ENCODE measurements at places on chromosomes 7 and 10.

- no peak for DNase-seq
Measured at GRCh38 chr10:117148284-117148683, 10.2 kb upstream of the VAX1 start.

DNA sequence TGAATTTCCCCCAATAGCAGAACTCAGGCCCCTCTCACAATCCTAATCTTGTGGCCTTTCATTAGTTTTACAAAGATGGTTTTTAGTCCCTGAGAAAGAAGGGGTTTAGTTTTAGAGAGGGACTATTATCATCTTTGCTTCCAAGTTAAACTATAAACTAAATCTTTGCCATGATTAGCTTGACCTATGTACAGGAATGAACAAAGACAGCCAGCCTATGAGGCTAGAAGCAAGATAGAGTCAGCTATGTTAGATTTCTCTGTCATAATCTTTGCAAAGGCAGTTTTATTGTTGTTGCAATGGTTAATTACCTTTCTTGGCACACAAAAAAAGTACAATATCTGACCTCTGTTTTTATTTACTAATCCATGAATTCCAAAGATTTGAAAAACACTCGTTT is 19.1 kb downstream of the RNF133 start:
- DNase-seq = no peak

DNA sequence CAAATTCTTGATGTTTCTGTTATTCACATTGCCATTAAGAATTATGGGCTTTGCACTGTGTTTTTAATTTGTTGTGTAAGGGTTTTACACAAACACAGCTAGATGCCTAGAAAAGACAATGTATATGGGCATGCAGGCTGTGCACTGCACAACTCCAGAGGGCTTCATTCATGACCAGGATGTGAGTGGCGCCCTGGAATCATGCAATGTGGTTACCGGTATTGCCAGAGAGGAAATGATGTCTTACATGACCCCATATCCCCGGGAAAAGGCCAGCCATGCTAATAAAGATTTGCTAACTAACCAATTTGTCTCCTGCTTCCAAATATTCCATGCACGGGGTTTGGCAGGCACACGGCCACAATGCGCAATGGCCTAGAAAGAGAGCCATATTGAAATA is 16.9 kb downstream of the KCNMA1 start:
- no peak for DNase-seq

DNA sequence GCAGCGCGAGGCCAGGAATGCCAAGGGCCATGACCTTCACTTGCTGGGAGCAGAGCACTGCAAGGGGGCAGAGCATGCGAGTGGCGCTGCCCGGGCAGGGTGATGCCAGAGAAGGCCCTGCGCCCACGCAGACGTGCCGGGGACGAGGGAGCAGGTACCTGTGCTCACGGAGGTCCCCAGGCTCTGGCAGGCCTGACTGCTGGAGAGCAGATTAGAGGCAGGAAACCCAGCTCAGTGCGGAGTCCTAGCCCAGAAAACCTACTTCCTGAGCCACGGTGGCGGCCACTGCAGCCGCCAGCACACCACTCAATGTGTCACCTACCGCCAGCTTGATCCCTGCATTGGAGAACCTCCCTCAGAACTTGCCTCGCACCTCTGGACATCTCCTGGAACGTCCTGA is 148.4 kb downstream of the MAD1L1 start:
- no peak for DNase-seq

DNA sequence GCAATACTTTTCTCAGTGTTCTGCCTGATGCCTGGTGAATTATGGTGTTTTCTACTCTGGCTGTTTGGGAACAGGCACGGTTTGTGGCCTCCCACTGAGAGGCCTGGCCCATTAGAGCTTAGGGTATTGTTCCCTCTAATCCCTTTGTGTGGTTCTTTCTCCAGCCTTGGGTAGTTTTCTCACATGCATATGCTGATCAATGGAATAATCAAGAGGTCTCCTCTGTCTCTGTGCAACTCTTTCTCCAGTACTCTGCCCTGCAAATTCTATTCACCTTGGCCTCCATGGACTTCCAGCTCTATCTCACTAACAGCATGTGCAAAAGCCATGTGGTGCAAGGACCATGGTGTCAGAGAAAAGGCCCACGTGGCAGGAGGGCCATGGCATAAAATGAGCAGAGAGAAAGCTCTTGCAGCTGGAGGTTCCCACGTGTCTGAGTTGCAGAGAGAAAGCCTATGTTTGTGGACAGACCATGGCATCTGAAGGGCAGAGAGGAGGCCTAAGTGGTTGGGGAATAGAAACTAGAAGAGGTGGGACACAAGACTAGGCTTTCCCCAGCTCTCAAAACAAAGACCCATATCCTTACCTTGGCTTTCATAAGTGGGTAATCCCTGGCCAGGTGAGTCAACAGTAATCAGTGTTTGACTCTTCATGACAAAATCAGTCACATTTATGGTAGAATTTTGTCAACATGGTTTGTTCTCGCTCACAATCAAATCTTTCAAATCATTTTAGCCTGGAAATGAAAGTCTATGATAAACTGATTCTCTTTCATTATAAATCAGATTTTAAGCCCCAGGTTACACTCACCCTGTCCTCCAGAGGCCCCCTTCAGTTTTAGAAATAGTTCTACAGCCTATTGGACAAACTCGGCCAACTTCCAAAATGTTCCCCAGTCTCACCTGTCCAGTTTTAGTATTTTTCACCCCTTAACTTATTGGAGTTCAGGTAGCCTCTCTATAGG is 17.3 kb downstream of the OPALIN start:
- DNase-seq = no peak

DNA sequence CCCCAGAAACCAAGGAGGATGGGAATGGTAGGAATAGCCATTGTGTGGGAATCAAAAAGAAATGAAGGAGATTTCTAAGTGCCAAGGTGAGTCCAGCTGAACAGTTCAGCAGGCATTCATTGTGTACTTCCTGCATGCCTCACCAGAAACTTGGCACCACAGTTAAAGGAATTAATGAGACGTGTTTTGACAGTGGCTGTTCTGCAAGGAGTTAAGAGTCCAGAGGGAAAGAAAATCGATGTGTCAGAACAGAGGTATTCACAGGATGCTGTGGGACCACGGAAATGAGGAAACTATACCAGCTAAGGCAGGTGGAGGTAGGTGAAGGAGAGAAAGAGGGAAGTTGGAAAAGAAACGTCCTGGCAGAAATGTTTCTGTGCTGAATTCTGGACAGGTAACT is 78.1 kb downstream of the PRKCQ start:
- no peak for DNase-seq

DNA sequence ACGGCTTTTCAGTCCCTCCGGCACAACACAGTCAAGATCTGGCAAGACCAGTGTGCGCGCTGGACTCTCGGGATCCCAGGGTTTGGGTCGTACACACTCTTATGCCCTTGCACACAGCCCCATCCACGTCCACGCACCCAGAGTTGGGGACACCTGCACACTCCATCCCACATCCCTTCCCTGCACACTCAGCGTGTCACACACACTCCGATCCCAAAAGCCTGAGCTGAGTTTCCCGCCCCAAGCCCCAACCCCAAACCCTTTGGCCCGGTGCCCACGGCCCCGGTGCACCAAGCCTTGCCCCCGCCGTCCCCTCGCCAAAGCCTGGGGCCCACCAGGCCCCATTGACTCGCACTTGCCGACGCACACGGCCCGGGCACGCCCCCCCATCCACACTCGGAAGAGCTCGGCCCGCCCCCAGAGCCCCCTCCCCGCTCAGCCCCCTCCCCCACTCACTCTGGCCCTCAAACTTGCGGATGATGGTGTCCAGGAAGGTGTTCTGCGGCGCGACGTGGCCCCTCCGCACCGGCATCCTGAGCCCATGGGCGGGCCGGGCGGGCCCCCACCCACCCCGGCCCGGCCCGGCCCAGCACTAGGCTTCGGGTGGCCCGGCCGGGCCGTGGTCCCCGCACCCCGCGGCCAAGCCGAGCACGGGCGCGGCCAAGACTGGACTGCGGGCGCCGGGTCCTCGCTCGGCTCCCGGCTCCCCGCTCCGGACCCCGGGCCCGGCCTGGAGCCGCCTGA is 567 bp downstream of the KCNH2 start:
- DNase-seq = no peak

GRCh38 chr10:49596493-49596809 is 13.7 kb upstream of the SLC18A3 start:
- DNase-seq = no peak

DNA sequence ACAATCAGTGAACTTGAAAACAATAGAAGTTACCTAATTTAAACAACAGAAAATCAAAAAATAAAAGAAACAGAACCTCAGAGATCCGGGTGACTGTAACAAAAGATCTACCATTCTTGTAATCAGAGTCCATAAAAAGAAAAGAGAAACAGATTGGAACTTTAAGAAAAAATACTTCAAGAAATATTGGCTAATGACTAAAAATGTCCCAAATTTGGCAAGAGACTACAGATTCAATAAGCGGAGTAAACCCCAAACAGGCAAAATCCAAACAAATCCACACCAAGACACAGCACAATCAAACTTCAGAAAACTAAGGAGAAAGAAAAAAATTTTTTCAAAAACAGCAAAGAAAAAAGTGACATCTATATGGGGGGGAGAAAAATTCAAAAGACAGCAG is 15.1 kb downstream of the GSAP start:
- DNase-seq = no peak

DNA sequence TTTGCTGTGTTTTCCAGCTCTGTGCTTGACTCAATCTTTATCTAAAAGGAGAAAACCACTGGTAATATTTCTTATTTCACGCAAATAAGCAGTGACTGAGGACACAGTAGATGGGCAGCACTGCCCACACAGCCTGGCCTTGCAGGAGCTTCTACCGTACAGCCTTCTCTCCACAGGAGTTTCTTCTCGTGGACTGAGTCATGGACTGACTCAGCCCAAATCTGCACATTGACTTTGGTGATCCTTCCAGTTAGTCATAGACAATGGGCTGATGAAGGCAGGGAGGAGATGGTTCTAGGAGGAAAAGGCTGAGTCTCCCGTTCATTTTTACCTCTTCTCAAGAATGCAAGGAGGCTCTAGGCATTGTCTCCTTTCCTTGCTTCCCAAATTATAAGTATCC is 200.7 kb downstream of the RAPGEF5 start:
- DNase-seq = no peak

GRCh38 chr7:89133819-89134218 is 338.3 kb upstream of the TEX47 start:
- no peak for DNase-seq

DNA sequence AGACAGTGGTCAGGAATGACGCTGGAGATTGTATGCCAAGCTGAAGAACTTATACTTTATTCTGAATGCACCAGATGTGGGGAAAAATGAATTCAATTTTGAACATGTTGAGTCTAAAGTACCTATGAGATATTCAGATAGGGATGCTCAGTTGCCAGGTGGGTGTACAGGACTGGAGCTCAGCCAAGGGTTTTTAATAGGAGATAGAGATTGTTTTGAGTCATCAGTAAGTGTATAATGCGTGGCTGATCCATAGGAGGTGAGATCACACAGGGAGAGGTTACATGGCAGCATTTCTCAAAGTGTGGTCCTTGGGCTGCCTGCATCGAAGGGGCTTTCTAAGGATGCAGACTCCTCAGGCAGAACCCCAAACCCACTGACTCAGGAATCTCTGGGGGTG is 6.8 kb upstream of the HIPK2 start:
- DNase-seq = no peak

- DNase-seq = no peak
Measured at GRCh38 chr7:71480791-71481190, 348.8 kb downstream of the GALNT17 start.

DNA sequence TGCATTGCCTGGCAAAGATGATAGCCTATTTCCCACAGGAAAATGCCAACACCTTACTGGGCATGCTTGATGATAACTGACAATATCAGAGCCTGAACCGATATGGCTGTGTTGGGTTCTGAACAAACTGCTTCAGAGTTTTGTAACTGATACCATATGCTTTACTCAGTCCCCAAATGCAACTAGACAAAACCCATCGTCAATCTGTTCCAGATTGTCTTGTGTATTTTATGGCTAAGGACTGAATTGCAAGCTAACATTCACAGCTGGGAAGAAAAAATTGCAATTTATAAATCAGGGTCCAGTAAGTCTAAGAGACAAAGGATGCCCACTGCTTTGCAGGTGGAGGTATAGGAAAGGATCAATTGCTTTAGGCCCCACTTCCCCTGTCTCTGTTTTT is 116.8 kb upstream of the WNT16 start:
- no peak for DNase-seq

DNA sequence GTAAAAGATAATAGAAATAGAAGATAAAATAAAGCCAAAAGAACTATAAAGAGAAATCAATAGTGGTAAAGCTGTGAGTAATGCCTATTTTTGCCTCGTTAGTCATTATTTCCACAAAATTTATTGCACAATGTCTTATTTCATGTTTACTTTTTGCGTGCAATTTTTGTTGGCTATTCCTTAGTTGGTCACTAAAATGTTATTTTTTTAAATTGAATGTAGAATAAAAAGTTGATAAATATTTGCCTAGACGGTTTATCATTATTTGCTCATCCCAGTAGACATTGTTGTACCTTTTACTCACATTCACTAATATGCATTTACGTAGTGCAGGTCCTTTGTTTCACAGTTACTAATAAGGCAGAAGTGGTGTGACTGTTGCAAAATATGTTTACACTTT is 227.8 kb upstream of the BMPER start:
- no peak for DNase-seq

- no peak for DNase-seq
Measured at GRCh38 chr10:58932126-58932525, 244.3 kb upstream of the PHYHIPL start.

DNA sequence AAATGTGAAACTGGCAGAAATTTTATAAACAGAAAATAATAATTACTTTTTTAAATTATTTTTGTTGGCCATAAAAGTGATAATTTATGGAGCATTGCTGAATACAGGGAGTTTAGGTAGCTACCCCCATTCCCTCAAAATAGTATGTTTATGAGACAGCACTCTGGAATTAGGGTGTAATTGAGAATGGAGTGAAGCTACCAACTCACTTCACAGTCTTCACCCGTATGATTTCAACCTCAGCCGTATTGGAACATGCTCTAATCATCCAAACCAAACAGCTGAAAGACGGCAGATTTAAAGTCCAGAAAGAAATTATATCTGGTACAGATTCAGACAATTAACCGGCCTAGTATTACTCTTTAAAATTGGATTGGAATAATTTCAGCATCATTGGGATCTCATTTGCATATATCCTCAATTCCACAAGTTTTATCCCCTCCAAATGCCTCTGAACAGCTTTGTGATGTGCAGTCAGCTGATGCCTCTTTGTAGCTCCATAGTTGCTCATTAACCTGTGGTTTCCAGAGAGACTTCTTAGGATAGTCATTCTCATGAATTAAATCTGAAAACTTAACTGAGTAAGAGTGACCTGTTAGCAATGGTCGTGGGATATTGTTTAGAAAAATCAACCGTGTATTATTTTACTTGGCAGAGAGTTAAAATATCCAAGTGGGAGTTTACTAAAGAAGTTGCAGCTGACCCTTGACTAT is 59.1 kb upstream of the GJD4 start:
- DNase-seq = no peak

GRCh38 chr7:105027176-105027853 is 13.3 kb downstream of the KMT2E start:
- no peak for DNase-seq
